ENCODE measurements at places on chromosomes 3 and 15.

DNA sequence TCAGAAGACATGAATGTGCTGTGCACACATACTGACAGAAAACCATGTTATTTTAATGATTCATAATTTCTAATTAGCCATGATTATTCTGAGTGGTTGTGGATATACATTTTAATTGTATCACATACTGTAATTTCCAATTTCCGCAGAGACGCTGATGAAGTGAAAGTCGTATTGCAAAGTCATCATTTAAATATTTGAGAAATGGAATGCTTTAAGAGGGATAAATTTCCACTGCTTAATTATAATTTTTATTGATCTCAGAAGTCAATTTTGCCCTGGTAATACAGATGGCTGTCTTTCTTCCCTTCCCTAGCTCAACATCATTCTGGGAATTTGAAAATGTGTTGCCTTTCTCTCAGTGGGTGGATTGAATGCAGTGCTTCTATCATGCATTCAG, 819.3 kb downstream of the ROBO2 start:
- no peak for DNase-seq

GRCh38 chr3:99084156-99084555, 182.7 kb upstream of the DCBLD2 start:
- no peak for DNase-seq

- no peak for DNase-seq
Measured at GRCh38 chr3:24582431-24583403, 88.1 kb upstream of the THRB start.

DNA sequence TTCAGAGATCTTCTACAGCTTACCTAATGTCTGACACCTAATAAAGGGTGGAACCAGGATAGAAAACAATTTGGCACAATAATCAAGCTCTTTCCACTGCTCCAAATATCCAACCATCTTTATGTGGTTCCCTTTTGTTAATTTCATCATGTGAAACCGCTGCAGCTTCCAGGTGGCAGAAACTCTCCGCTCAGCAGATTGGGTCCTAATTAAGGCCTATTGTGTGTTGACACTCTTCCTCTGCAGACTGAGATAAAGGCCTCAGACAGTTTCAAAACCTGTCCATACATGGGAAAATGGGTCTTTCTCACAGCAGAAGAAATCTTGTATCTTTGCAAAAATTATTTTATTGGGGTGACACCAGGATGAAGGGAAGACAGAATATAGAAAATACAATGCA, 1002.4 kb upstream of the SEMA6D start:
- DNase-seq: no peak

GRCh38 chr3:175716446-175716845, 857.3 kb downstream of the NAALADL2 start:
- no peak for DNase-seq

GRCh38 chr3:29348316-29348715, 67.4 kb downstream of the RBMS3 start:
- DNase-seq: no peak

- DNase-seq: no peak
Measured at GRCh38 chr3:160869825-160870224, 113.8 kb downstream of the PPM1L start.

- no peak for DNase-seq
Measured at GRCh38 chr3:172311217-172311616, 137.0 kb downstream of the GHSR start.

DNA sequence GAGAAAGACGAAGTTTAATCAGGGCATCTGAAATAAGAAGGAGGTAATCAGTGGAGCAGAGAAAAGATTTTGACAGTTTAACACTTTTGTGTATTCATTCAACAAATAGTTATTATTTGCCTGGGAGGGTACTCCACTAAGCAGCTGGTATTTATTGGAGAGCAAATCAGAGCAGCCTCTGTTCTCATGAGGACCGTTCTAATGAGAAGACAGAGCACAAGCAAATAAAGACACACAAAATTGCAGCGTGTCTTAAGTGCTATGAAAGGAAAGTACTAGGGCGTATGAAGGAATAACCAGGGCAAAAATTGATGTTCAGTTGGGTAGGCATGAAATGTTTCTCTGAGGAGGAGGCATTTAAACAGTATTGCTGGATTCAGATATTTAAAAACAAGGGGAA, 302.9 kb upstream of the RARB start:
- no peak for DNase-seq

DNA sequence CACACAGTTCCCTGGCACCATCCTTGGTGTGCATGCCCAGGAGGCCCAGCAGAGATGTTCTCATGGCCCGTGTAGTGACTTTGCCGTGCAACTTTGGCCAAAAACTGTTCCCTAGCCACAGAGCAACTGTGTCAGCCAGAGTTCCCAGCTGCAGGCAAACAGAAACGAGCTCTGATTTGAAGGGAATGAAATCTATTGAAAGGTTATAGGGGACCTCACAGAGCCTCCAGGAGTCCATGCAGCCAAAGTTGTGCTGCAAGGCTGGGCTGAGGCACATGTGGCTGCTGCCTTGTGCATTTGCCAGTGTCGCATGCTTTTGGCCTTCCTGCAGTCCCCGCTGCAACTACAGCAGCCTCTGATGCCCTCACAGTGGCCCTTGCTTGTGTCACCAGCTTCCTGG, 70.5 kb downstream of the PLXNA1 start:
- no peak for DNase-seq

DNA sequence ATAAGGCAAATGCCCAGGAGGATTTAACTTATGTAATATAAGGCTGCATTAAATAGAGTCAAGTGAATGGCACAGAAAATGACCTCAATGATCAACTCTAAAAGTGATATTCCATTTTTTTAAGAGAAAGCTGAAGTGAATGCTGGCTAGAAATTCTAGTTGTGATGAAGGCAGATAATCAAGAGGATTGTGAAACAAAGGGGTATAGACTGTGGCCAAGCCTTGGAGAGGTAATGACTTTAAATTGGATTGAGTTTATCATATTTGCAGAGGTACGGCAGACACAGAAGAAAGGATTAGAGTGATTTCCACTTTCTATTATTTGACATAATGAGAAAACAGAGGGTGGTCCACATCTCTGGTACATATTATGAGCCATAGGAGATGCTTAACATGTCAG, 269.2 kb downstream of the MECOM start:
- DNase-seq: no peak

- DNase-seq: no peak
Measured at GRCh38 chr15:56428821-56429458, 36.0 kb downstream of the MNS1 start.

GRCh38 chr3:178267158-178267844, 268.9 kb upstream of the KCNMB2 start:
- DNase-seq: no peak

- no peak for DNase-seq
Measured at GRCh38 chr15:58522391-58522790, 90.6 kb downstream of the LIPC start.

GRCh38 chr15:28082891-28083684, 16.0 kb downstream of the OCA2 start:
- no peak for DNase-seq
